Ureter (tissue), 1 donor: ENCODE measurements at places on chromosomes 13 and 19. TPM values are rescaled to one million over a fixed set of nuclear protein-coding genes. Genes with fewer than 3 reads are reported as not detected.
A peak's percentile ranks its signal among the peaks of the same experiment; 100 is the strongest.

The WDR88 gene
- total RNA-seq: not detected

The SCGB2B2 gene
- total RNA-seq: 3.4 TPM

The DHDH gene
- not detected for total RNA-seq

The ATP12A gene
- 0.10 TPM for total RNA-seq

The SIGLEC12 gene
- 0.34 TPM for total RNA-seq

The ENOX1 gene
- total RNA-seq: 7.1 TPM

The ZNF730 gene
- 3.3 TPM for total RNA-seq

The IGSF23 gene
- not detected for total RNA-seq

The CD33 gene
- 4.0 TPM for total RNA-seq

The CDC16 gene
- 86.7 TPM for total RNA-seq

The CEACAM5 gene
- total RNA-seq: 0.36 TPM

The ZNF600 gene
- total RNA-seq: 23.0 TPM

The CBLC gene
- total RNA-seq: 49.5 TPM

DNA sequence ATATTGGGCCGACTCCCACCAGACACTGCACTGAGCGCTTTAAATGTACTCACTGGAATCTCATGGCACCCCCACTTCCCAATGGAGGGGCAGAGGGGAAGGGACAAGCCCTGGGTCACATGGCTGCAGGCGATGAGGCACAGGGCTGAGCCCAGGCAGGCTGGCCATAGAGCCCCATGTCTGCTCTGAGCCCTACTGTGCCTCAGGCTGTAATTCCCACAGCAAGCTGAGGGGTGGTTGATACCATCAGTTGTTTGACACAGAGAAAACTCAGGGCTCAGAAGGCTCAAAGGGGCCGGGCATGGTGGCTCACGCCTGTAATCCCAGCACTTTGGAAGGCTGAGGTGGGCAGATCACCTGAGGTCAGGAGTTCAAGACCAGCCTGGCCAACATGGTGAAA is 25.1 kb downstream of the RFX1 start:
- DNase-seq: no peak

DNA sequence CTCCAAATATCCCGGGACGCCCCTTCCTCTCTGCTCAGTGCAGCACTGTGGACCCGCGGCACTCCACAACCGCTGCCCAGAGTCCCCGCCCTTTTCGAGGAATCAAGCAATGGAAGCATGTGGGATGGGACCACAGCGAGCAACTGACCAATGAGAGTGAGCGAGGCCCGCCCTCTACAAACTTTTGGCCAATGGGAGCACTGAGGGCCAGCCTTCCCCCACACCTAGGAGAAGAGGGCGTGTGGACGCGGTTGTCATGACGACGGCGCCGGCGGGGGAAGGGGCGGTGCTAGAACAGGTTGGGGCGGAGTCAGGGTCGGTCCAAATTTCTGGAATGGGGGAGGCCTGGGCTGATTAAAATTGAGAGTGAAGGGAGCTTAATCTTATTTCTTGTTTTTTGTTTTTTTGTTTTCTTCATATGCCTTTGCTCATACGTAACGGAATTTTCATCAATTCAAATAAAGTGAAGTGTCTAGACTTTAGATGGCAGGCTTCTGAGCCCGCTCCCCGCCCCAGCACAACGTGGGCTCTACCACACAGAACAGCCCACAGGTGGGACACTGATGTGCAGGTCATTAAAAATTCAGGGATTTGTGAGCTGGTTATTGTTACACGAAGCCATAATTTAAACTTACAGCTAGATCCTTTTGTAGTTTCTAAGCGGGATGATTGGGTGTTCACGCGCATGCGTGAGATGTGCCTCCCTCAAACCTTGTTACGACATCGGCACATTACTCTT is at the start of gene DNAAF3:
Gene DNAAF3 (minus strand): TSS at position 84 of the 739 bp plus-strand sequence. CDS start 200 bp downstream, outside the sequence.
- peak; percentile 95 for DNase-seq

GRCh38 chr19:1910177-1910576 is 5.0 kb downstream of the ADAT3 start:
- no peak for DNase-seq

DNA sequence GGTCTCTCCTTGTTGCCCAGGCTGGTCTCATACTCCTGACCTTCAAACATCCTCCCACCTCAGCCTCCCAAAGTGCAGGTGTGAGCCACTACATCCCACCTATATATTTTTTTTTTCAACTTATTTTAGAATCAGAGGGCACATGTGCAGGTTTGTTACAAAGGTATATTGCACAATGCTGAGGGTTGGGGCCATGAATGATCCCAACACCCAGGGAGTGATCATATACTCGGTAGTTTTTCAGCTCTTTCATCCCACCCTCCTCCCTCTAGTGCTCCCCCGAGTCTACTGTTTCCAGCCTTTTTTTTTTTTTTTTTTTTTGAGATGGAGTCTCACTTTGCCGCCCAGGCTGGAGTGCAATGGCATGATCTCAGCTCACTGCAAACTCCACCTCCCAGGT is 38.4 kb upstream of the ADGRE1 start:
- no peak for DNase-seq

DNA sequence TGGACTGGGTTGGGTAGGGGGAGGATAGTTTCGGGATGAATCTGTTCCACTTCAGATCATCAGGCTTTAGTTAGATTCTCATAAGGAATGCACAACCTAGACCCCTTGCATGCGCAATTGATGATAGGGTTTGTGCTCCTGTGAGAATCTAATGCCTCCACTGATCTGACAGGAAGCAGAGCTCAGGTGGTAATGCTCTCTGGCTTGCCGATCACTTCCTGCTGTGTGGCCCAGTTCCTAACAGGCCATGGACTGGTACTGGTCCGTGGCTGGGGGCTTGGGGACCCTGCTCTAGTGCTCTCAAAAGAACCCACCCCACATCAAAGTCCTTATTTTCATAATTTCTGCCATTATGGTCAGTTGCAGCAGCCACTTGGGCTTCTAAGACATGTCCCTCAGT is 30.1 kb downstream of the DNAJC3 start:
- no peak for DNase-seq

DNA sequence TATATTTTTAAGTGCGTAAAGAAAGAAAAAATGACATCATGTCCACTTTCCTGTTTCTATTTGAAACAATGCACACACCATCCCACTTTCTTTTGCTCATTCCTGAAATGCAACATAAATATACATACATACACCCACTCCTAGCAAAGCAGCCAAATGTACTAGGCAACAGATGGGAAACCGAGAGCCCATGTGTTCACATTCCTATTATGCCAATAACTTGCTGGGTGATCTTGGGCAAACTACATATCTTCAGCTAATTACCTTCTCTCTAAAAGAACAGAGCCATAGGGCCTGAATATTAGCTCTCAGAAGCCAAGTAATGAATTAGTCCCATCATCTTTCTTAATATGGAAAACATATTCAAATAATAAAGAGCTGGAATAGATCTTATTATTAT is 610.6 kb upstream of the ATXN8OS start:
- DNase-seq: no peak

GRCh38 chr19:9041023-9041422 is 30.8 kb upstream of the MUC16 start:
- no peak for DNase-seq

- DNase-seq: no peak
Observed at GRCh38 chr13:51027644-51028043, 83.4 kb downstream of the C13orf42 start.

GRCh38 chr13:110528371-110528770 is 33.2 kb downstream of the RAB20 start:
- DNase-seq: no peak

DNA sequence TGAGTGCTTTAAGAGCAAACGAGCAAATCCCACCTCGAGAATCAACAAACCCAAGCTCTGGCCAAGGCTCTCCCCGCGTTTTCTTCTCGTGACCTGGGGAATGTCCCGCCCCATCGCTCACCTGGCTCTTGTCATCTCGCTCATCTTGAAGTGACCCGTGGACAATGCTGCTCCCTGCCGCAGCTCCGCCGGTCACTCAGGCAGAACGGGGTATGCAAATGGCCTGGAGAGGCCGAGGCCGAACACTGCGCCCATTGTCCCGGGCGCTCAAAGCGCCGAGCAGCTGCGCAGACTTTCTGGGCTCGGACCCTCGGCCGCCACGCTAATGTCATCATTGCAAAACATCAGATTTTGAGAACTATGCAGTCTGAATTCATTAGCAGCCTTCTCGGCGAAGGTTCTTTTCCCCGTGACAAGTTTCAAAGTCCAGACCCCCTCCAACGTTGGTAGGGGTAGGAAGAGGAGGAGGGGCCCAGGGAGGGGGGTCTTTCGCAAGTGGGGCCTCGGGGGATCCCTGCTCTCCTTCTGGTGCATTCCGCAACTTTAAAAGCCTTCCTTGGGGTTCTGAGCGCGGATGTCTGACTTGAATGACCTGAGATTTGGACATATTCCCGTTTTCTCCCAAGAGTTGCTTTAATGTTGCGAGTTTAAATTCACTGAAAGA is 39.7 kb downstream of the SOX1 start:
- DNase-seq: peak; percentile 18

DNA sequence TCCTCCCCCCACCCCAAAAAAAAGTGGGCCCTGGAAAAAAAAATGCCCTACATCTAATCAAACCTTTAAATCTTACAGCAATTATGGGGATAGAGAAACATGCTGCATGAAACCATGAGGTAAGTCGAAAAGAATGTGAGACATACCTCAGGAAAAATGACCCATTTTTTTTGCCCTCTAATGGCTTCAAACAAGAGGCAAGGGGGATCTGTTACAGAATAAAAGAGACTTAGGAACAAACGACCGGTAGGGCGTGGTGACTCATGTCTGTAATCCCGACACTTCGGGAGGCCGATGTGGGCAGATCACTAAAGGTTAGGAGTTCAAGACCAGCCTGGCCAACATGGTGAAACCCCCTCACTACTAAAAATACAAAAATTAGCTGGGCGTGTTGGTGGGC is 8.4 kb downstream of the RGL3 start:
- no peak for DNase-seq

DNA sequence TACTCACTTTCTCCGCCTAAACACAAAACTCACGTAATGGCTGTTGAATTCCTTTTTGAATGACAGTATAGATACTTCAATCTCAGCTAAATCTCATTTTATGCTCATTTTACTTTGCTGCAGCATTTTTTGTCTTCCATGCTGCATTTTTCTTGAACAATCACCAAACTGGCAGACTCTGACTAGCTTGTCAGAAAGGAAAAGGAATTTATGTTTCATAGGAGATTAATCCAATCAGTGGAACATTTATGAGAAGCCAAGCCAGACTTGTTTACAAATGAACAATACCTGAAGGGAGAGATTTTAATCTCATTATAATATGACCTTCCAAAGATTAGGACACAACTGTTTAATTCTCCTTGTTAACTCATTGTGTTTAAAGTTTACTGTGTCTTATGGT is 1044.3 kb downstream of the DIAPH3 start:
- DNase-seq: no peak

DNA sequence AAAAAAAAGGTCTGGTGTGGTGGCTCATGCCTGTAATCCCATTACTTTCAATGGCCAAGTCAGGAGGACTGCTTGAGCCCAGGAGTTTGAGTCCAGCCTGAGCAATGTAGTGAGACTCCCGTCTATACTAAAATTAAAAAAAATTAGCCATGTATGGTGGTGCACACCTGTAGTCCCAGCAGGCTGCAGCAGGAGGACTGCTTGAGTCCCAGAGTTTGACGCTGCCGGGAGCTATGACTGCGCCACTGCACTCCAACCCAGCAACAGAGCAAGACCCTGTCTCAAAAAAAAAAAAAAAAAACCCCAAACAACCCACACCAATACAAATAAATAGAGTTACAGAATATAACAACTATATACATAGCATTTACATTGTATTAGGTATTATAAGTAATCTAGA is 65.7 kb downstream of the MICU2 start:
- DNase-seq: no peak

DNA sequence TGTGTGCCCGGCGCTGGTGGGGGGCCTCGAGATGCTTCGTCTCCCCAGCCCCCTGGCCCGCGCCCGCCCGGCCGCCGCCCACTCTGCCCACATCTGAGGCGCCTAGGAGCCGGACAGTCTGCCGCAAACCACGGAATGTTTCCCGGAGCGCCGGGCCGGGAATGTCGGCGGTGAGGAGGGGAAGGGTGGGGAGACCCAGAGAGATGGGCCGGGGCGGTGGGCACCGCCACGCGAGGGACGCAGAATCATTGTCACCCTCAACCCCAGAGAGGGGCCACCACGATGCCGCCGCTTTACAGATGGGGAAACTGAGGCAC is 46.1 kb upstream of the NFIC start:
- no peak for DNase-seq

GRCh38 chr13:80339912-80340650 is 845 bp downstream of the SPRY2 start:
- peak; percentile 55 for DNase-seq

DNA sequence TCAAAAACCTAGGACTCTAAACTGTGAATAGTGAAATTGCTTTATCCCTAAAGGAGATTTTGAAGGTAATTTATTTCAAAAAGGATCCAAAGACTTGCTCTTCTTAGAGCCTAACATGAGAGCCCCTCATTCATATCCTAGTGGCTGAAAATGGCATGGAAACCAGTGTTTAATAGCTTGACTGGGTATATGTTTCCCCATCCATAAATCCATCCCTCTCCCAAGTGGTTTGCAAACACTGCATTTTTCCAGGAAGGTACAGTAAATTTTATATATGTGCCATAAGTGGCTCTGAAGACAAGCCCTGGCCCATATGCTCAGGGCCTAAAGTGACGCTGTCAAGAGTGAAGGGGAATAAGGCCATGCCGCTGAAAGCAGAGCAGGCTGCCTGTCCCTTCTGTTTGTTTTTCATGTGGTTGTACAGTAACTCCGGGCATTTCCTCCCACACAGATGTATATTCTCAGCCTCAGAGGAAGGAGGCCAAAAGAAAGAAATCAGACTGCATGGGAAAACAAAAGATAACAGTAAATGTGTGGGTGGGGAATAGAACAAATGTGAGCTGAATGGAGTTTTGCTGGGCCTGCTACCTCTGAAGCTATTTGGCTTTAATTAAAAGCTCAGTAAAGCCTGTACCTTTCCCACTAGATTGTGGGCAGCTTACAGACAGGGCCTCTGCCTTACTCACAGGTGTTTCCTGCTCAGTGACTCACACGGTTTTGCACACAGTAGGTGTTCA is 181.9 kb downstream of the PCDH9 start:
- DNase-seq: no peak

- DNase-seq: no peak
Observed at GRCh38 chr13:101412076-101412475, 4.2 kb downstream of the NALCN start.

DNA sequence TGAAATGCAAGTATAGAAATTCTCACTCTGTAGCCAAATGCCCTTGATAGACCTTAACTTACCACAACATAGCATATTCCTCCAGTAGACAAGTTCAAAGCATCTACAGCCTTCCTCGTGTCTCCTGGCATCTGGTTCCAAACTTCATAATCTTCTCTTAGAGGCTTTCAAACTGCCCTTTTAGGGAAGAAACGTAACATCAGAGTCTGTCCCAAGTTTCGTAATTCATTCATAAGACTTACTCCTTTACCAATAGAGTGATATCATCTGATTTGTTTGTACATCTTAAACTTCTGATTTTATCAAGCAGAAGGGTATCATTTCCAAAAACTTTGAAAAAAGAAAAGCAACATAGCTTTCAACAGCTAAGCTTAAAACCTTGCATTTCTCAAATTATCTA is 137.4 kb downstream of the SPRY2 start:
- DNase-seq: no peak

DNA sequence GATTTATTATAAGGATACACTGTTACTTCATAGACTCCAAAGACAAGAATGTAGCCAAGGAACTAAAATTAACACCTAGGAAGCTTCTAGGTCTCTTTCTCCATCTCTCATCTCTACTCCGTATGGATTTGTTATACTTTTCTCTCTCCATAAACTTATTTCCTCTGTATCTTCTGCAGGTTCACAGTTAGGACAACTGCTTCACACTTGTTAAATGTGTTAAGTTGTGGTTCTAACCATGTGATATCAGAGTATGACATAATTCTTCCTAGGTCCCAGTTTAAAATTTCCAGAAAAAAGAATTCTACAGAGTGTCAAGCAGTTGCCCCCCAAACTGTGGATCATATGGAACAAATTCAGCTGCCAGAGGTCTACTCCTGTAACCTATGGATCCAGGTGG is 42.3 kb upstream of the GTF2F2 start:
- no peak for DNase-seq
